ENCODE measurements at places on chromosomes 13 and 19.

DNA sequence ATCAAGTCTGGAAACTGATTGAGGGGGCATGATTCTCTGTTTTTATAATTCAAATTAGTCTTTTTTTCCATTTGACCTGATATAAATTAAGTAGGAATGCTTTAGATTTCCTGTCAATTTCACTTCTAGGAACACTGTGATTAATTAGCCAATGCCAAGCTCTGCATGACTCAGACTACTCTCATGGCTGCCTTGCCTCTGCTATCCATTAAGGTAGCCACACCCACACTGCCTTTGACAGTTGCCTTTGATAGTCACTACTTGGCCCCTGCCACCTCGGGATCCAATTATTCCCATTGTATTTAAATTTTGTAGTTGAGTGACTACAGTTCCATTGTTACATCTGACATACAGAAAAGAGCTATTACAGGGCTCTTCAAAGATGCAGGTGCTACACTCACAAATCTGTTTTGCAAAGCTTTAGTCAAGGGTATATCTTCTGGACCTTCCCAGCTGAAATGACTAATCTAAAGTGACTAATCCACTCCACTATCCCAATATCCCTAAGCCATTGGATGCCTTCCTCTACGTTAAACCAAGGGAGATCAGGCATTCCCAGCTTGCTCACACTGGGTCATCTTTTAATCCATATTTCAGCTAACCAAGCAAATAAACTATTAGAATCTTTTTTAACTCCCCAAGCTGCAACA is 1193.1 kb upstream of the MIR17HG start:
- DNase-seq, result no peak

- no peak for DNase-seq
These were observed 869 bp downstream of the GFY start for GRCh38 chr19:49425922-49426592.

DNA sequence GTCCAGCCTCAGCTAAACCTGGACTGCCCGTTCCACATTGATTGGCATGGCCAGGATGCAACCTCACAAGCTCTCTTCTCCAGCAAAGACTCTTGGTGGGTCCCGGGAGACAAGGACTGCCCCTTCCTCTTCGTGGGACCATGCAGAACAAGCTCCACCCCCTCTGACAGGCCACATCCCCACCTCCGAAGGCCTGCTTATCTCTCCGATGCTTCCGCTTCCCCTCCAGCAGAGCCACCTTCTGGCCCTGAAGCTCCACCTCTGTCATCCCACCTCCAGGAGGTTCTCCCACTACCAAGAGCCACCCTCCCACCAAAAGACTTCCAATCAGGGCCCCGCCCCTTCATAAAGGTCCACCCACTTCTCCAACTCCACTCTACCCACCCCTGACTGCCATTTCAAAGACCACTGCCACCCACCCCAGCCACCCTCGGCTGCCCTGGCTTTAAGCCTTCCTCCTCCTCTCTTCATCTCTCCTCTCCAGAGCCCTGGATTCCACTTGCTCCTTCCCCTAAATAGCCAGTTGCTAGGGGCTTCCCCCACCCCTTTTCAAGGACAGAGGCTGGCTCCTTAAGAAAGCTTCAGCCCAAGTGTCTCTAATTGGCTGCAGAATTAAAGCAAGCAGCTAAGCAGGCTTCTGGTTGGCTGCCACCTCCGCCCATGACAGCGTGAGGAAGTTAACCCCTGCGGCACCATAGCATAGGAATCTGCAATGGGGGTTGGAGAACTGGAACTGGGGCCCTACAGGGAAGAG is 9.9 kb downstream of the LRFN1 start:
- no peak for DNase-seq

GRCh38 chr19:1087813-1088415 is 7.3 kb downstream of the POLR2E start:
- no peak for DNase-seq

- no peak for DNase-seq
These were observed 439.8 kb downstream of the ITGBL1 start for GRCh38 chr13:101892296-101892695.

- no peak for DNase-seq
These were observed at the start of gene SLC15A1 for GRCh38 chr13:98752467-98753290. TSS of gene SLC15A1 (minus strand) at chr13:98752672. CDS start at chr13:98752598, 74 bp downstream.

DNA sequence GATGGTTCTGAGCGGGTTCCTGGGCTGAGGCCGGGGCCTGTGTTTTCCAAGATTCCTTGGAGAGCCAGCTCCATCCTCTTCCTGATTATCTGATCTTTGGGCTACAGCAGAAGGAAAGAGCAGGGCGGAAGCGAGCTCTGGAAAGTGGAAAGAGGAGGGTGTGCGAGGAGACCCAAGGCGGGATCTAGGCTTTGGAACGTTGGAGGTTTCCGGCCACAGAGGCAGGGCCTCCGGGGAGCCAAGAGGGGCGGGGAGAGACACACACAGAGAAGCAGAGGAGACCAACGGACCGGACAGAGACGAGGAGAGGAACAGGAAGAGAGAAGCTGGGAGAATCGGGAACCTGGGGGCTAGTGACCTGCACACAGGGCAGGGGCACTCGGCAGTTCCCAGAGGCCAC is at the start of gene CLEC11A:
CLEC11A (plus strand) TSS at position 296 of the 400 bp plus-strand sequence. CDS start 162 bp downstream, outside the sequence.
- no peak for DNase-seq

GRCh38 chr19:55553217-55554182 is 8.2 kb upstream of the SBK3 start:
- DNase-seq, result no peak

DNA sequence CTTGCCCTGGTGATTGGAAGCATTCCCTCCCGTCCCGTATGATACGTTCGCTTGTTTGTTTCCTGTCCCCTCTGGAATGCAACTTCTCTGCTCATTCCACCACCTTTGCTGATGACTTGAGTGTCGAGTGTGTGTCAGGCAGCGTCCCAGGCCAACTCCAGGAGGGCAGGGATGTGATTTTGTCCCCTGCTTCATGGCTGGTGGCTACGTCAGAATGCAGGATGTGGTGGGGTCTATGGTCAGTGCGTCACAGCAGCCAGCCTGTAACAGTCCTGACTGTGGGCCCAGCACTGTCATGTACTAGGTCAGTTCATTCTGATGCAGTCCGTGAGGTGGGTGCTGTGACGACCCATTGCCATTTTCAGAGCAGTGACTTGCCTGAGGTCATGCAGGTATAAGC is 16.2 kb downstream of the BRSK1 start:
- DNase-seq, result no peak
